Cortex of kidney (tissue), 1 donor: ENCODE measurements at places on chromosomes 5 and 9.

DNA sequence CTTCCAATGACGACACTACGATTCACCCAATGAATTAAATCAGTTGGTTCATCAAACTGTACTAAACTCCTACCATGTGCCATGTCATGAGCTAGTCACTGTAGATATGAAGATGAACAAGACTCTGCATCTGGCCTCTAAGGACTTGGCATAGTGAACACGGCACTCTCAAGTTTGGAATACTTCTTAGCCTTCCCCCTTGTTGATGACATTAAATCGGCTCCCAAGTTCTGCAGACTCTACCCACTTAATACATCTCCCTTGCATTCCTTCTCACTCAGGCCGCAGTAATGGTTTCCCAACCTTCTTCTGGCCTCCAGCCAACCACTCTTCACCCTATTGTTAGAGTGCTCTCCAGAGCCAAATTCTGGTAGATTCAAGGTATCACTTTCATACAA, 184.7 kb downstream of the MAPKAP1 start:
- DNase-seq = no peak

DNA sequence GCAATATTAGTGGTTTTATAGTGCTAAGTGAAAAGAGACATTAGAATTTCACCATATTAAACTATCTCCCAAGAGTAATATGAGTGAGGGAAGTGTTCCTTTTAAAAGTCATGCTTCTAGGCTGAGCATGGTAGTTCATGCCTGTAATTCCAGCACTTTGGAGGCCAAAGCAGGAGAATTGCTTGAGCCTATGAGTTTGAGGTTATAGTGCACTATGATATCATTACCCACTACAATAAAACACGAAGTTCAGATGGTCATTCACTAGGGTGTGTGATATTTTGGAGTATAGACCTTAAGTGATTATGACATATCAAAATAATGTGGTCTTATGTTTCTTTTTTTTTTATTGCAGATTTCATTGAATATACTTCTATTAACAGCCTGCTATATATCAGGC, 6.7 kb downstream of the KIF2A start:
- DNase-seq = no peak

DNA sequence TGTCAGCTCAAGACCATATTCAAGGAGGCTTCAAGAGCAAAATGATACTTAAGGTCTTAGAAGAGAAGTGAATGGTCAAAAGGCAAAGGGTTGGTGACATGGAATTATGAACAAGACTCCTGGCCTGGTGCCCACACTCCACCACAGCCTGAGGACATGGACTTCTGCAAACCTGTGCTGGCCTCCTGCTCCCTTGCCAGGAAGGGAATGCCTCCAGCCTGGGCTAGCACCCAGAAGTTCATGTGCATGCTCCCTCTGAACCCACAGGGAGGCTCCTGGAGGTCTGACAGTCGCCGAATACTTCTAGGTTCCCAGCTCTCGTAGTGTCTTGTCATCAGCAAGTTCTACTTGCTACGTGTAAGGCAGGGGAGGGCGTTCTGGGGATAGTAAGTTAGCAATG, 156.7 kb downstream of the FSTL4 start:
- no peak for DNase-seq

DNA sequence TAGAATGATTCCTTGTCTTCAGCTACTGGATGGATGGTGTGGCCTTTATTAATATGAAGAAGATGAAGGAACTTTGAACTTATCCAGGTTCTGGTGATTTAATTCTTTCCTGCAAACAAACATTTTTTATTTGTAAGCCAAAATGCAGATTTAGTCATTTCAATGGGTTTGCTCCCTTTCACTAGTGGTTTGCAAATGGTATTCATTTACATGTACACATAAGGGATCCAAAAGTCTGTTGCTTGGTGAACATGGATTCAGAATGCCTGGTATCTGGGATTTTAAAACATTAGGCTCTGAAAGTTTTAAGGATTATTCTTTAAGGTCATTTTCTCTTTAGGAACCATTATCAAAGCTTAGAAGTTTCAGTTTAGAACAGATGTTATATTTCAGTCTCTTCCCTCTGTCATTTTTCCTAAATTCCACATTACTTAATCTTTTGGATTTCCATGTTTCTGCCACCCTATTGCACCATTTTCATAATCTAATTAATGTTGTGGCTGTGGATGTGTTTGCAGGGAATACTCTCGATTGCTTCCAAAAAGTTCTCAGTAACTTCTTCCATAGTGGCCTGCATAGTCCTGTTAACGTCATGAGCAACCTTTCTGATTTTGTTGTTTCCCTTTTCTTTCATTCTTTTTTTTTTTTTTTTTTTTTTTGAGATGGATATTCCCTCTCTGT, 10.1 kb downstream of the TTC1 start:
- no peak for DNase-seq

DNA sequence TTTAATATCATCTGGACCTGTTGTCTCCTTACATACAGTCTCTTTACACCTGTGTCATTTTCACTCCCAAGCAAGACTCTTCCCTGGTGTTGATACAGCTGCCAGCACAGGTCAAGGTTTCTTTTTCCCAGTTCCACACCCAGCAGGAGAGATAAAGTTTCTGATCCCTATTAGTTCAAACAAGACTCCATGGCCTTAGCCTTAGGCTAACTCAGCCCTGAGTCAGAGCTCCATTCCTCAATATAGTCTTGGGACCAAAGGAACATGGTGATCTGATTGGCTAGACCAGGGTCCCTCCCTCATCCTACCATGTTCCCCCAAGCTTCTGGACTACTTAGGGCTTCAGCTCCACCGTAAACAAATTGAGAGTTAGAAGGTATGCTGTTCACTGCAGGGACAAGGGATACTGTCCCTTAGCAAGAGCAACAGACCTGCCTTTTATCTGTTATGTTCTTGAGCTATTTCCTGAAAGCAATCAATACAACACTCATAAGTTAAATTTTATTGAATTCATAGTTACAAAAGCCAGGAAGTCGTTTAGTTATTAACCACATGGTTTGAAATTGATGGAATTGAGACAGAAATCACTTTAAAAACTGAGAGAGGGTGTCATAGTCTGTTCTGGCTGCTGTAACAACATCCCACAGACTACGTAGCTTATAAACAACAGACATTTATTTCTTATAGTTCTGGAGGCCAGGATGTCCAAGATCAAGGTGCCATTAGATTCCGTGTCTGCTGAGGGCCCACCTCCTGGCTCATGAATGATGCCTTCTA, 20.5 kb downstream of the SLC1A1 start:
- DNase-seq = no peak

DNA sequence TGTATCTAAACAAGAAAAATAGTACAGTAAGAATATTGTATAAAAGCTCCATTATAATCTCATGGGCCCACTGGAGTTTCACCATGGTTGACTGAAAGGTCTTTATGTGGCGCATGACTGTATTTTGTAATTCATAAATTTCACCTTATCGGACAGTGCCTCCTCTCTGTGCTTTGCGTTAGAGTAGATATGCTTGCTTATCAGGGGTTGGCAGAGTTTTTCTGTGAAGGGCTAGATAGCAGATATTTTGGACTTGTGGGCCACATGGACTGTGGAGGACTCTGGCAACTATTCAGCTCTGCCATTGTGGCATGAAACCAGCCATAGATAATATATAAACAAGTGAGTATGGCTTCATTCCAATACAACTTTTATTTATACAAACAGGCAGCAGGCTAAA, 23.2 kb downstream of the GAPVD1 start:
- DNase-seq = no peak

GRCh38 chr5:119275146-119275545, 80.7 kb upstream of the TNFAIP8 start:
- DNase-seq = no peak

DNA sequence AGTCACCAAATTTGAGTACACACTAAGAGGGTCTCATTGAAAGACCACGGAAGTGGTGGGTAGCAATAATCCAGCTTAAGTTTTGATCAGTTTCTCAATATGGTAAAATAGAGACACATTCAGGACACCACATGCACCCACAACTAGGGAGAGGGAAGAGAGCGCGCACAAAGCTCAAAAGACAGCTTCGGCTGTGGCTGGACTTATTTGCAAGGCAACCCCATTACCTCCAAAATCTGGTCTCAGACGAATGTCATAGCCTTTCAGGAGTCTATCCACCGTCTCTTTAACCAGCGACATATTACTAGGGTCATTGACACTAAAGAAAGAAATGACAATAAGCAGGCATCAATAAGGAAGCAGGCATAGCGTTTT, 443 bp downstream of the GABRB2 start:
- DNase-seq = no peak

DNA sequence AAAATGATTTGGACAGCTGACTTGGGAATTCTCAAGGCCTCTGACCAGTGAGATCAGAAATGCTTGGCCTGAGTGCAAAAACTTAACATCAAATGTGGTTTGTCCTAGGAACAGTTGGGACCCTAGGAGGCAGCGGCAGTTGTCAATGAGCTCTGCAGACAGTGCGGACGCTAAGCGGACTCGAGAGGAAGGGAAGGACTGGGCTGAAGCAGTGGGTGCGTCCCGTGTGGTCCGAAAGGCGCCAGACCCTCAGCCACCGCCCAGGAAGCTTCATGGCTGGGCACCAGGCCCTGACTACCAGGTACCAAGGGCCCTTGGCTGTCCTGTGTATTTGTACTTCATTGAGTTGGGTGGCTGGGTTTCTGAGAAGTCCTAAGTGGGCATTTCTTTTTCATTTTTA, 43.7 kb upstream of the POMT1 start:
- no peak for DNase-seq

DNA sequence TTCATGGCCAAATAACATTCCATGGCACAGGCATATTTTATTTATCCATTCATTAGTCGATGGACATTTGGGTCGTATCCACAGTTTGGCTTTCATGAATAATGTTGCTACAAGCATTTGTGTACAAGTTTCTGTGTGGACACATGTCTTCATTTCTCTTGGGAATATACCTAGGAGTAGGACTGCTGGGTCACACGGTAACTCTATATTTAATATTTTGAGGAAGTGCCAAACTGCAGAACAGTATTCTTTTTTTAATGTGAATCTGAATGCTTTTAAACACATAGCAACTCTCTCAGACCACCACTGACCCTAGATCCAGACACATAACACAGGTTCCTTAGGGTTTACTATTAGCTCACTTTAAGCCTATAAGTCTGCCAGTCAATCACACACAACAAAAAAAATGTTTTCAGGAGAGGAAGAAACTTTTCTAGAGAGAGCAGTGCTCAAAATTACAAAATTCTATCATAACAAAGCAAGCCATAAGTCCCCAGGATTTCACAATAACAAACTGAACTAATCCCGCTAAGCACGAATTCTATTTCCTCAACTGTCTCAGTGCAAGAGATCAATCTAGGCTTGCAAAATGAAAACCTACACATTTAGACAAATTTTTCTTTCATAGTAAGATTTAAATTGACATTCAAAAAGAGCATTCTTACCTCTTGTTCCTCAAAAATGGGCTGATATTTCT, 41.8 kb upstream of the GABBR2 start:
- no peak for DNase-seq

GRCh38 chr5:111223787-111224560, at the start of gene CAMK4:
TSS of gene CAMK4 (plus strand) at chr5:111224384. CDS start at chr5:111224484, 100 bp downstream.
- DNase-seq = no peak

GRCh38 chr5:77629509-77630113, 8.9 kb downstream of the OTP start:
- no peak for DNase-seq

DNA sequence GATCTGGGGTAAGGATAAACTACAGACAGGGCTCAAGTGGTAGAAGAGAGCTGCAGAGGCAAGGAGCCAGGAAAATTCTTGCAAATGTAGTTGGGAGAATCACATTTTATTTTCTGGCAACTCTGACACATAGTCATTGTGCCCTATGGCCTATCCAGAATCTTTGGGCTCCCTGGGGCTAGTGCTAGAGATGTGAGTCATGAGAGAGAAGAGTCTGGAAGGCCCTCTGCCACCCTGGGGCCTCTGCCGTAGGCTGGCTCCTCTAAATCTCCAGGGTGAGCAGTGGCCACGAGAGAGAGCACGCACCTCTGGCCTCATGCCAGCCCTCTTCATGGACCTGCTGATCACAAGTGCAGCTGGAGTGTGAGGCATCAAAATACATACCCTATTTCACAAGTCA, 74.3 kb upstream of the SSBP2 start:
- DNase-seq = no peak

GRCh38 chr9:112711050-112711689, 6.7 kb downstream of the INIP start:
- no peak for DNase-seq

DNA sequence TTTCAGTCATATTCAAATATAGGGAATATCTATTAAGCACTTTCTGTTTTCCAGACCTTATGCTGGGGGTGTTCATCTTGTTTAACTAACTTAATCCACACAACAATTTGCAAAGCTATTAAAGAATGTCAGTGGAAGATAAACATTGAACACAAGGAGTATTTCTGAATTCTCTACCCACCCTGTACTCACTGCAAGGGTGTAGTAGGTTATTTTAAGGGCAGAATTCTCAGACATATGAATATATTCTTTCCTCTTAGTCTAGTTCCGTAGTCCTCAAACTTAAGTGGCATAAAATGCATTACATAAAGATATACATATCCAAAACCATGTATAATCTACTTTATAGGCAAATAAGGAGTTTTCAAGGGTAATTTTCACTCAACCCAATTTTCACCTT, 19.9 kb upstream of the CHSY3 start:
- no peak for DNase-seq

DNA sequence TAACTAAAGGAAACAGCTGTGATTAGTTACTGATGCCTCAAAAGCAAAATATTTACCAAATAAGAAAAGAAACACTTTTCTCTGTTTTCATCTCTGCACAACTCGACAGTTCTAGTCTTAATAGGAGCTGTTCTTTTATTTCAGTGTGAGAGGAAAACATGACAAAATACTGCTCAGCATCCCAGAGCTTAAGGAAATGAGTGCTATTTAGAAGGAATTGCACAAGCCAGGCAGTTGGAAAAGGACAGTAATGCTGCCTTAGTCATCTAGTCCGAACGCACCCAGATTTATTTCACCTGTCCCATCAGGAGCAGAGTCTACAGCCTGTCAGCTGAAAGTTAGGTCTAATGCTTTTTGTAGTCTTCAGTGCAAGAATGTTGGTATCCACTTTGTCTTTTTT, 12.3 kb downstream of the ZCCHC9 start:
- no peak for DNase-seq

DNA sequence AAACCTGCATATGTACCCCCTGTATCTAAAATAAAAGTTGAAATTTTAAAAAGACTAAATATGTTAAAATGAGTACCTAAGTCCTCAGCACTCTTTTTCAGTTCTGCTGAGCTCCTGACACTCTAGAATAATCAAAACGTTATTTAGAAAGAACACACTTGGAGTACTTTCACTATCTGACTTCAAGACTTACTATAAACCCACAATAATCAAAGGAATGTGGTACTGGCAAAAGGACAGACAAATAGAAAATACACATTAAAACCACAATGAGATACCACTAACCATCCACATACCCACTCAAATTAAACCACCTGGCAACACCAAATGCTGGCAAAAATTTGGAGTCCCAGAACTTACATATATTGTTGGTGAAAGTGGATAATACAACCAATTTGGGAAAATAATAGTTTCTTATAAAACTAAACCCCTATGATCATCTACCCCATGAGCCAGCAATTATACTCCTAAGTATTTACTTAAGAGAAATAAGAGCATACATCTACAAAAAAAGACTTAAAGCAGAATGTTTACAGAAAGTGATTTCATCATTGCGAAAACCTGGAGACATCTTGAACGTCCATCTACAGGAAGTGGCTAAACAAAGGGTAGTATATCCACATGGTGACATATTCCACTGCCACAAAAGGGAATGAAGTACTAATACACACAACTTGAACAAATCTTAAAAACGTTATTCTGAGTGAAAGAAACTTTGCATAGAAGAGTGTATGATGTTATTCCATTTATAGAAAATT, 12.8 kb upstream of the PRSS3 start:
- no peak for DNase-seq
